ENCODE measurements at places on chromosomes 5 and 9.
A peak's percentile ranks its signal among the peaks of the same experiment; 100 is the strongest.

- DNase-seq = no peak
Measured at GRCh38 chr5:131378721-131379541, 115.1 kb downstream of the CDC42SE2 start.

DNA sequence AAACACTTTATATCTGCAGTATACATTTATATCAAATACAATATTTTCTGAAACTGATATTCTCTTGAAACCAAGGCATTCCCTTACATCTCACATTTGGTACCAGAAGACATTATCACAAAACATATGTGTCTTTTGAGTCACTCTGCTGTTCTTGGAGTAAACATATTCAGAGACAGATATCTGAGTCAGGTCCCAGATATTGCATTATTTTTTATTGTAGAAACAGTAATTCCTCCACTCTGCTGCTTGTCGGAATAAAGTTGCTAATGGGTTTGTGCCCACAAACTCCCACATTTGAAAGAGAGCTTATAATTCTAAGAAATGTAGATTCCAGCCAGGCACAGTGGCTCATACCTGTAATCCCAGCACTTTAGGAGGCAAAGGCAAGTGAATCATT lies 261.1 kb upstream of the DAPK1 start:
- DNase-seq = no peak

GRCh38 chr5:59597690-59598546 lies 295.6 kb downstream of the PDE4D start:
- no peak for DNase-seq

- peak; percentile 1 for DNase-seq
Measured at GRCh38 chr5:90054612-90055011, 354.9 kb downstream of the CETN3 start.

DNA sequence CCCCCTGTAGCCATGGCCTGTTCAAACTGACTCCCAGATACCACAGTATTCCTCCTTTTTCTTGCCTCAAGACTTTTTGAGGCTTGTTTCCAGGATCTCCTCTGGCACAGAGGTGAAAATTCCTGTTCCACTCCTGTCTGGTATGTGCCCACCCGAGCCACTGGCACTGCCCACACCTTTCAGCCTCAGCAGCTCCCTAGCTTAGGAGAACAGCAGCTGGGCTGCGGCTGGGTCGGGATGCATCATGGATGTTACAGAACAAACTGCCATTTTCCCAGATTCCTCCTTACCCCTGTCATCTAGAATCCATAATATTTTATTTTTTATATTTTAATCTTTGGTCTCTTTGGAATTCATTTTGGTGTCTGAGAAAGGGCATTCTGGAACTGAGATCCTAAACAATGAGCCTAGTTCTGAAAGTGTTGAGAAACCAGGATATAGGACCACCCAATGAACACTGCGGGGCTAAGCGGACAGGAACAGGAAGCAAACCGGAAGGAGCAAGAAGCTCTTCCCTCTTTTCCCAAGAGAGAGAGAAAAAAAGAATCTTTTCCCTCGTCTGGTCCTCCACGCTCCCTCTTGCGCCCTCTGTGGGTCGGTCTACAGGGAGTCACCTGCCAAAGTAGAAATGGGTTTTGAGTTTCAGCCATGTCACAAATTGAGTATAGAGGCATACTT lies 12.5 kb downstream of the OR2S2 start:
- DNase-seq = peak; percentile 89

DNA sequence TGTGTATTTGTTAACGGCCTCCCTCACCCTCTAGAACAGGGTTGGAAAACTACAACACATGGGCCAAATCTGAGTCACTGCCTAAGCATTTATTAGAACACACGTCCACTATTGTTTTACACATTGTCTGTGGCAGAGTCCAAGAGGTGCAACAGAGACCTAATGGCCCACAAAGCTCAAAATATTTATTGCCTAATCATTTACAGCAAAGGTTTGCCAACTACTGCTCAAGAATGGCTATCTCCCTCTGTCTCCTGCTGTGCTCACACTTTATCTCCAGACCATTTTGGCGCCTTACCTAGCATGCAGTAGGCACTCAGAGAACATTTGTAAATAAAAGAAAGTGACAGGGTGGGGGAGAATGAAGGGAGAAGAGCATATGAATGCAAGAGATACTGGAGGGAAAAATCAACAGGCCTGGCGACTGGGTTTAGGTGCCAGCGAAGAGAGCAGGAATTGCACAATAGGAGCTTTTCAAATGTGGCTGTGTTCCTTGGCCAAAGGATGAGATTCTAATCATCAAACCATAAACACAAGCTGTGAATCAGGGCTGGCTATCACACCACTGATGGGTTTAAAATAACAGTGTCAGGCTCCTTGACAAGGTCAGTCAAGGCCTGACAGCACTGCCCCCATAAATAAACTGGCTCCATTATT lies 80.3 kb downstream of the EPB41L4A start:
- peak; percentile 5 for DNase-seq

- DNase-seq = no peak
Measured at GRCh38 chr9:83724436-83724835, 16.7 kb upstream of the UBQLN1 start.

GRCh38 chr5:107300721-107301327 lies 369.9 kb downstream of the EFNA5 start:
- no peak for DNase-seq

DNA sequence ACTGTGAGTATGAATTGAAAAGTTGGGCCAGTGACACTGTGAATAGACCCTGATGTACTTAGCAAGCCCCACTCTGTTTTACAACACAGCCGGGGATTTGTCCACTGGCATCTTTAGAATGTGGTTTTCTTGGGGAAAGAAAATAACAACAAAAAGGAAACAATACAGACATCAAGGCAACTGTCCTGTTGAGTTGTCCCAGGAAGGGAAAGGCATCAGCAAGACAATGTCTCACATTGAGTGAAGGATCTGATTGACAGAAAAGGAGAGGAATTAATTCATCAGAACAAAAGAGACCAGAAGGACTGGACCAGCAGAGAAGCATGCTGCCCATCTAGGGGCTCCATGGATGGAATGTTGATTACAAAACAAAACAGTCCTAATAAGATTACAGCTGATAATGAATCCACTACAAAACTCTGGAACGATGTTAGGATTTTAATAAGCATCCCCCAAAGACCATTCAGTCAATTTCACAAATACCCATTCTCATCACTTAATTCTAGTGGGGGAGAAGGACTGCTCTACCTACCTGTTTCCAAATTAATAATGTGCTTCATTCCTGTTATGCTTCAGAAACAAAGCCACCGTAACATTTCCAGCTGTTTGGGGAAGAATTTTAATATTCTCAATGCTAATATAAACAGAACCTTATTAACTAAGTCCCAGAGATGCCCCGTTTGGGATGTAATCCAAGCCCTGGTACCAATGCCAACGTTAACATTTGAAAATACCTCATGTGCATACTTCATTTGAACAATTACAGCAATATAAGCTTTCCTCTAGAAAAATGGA lies 298.0 kb downstream of the SPOCK1 start:
- DNase-seq = no peak

DNA sequence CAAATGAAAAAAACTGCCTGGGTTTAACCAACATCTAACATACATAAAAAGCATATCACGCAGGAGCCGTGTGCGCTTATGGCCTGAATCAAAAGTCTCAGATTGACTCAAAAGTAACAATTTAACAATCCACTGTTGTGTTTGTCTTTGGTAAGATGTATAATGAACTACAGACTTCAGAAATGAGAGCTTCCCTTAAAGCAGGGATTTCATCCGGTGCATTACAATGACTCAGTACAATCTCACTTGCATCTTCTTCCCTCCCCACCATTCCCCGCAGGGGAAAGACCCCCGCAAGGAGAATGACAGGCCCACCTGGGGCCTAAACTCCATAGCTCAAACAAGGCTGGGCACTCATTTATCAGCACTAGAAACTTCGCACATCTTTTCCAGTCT lies 1.4 kb downstream of the ZFR start:
- peak; percentile 50 for DNase-seq

DNA sequence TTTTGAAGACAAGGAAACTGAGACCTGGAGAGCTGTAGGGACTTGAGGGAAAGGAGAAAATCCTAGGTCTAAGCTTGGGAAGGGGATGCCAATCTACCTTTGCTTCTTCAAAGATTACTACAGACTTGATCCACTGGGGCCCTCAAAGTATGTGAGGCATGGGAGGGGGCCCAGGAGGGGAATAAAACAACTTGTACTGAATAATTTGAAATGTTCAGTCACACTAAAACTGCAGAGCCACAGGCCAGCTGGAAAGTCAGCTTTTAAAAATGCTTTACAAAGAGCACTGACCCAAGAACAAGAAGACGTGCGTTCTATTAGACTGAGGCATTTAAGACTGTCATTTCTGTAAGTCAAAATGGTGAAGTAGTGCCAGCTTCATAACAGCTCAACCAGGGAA lies 13.6 kb downstream of the IL33 start:
- DNase-seq = no peak

DNA sequence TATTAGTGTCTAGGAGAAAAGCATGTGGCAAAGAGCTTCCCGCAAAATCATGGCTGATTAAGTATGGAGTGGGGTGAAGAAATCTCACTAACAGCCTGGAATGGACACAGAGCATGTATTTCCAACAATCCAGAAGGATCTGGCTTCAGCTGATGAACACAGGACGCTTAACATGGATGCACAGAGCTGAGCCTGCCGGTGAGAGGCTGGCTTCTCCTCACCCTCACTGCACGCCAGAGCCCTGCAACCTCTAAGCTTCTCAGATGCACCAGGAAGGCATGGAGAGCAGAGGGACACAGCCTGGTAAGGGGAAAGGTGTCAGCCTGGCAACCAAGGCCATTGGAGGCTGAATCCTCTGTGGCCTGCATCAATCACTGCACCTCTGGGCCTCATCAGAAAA lies 298.5 kb downstream of the TRIM32 start:
- no peak for DNase-seq

DNA sequence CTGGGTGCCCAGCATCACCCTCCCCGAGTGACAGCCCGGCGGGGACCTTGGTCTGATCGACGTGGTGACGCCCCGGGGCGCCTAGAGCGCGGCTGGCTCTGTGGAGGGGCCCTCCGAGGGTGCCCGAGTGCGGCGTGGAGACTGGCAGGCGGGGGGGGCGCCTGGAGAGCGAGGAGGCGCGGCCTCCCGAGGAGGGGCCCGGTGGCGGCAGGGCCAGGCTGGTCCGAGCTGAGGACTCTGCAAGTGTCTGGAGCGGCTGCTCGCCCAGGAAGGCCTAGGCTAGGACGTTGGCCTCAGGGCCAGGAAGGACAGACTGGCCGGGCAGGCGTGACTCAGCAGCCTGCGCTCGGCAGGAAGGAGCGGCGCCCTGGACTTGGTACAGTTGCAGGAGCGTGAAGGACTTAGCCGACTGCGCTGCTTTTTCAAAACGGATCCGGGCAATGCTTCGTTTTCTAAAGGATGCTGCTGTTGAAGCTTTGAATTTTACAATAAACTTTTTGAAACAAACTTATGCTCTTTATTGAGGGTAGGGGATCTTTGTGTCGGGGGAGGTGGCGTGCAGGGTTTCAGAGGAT lies 1.3 kb downstream of the GADD45G start:
- peak; percentile 78 for DNase-seq

DNA sequence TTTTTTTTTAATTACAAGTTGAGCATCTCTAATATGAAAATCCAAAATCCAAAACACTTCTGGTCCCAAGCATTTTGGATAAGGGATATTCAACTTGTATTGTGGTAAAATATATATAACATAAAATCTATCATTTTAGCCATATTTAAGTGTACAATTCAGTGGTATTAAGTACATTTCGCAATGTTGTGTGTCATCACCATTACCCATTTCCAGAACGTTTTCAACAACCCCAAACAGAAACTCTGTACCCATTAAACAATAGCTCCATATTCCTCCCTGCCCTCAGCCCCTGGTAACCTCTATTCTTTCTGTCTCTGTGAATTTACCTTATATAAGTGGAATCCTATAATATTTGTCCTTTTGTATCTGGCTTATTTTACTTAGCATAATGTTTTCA lies 24.9 kb downstream of the TICAM2 start:
- peak; percentile 28 for DNase-seq

- DNase-seq = no peak
Measured at GRCh38 chr5:137672001-137672400, 63.9 kb downstream of the KLHL3 start.

- DNase-seq = no peak
Measured at GRCh38 chr9:129558551-129559505, 62.1 kb downstream of the C9orf50 start.

- DNase-seq = peak; percentile 58
Measured at GRCh38 chr9:105881654-105882349, 187.5 kb downstream of the TMEM38B start.

- DNase-seq = no peak
Measured at GRCh38 chr5:168836603-168837231, 257.5 kb upstream of the PANK3 start.

- DNase-seq = no peak
Measured at GRCh38 chr9:74718709-74719108, 169.0 kb downstream of the TRPM6 start.

- DNase-seq = no peak
Measured at GRCh38 chr5:4348423-4348822, 752.8 kb downstream of the IRX1 start.

GRCh38 chr5:120236360-120236759 lies 227.7 kb upstream of the PRR16 start:
- no peak for DNase-seq

DNA sequence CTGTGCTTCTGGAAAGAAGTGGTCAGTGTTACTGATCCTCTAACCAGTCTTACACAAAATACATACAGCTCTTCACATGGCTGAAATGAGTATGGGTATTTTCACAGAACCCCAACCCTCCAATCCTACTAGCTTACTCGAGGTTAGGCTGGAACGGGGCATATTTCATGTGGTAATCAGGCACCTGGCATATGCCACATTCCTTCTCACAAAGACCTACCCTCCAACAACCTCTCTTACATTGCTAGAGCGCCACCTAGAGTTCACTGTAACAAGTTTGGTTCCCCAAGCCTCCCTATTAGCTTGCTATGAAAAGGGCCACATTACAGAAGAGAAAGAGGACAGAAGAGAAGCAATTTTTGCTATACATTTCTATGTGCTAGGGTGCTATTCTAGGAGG lies 597.3 kb downstream of the PRELID2 start:
- peak; percentile 72 for DNase-seq

- DNase-seq = peak; percentile 53
Measured at GRCh38 chr5:153445875-153446579, 44.4 kb upstream of the GRIA1 start.

DNA sequence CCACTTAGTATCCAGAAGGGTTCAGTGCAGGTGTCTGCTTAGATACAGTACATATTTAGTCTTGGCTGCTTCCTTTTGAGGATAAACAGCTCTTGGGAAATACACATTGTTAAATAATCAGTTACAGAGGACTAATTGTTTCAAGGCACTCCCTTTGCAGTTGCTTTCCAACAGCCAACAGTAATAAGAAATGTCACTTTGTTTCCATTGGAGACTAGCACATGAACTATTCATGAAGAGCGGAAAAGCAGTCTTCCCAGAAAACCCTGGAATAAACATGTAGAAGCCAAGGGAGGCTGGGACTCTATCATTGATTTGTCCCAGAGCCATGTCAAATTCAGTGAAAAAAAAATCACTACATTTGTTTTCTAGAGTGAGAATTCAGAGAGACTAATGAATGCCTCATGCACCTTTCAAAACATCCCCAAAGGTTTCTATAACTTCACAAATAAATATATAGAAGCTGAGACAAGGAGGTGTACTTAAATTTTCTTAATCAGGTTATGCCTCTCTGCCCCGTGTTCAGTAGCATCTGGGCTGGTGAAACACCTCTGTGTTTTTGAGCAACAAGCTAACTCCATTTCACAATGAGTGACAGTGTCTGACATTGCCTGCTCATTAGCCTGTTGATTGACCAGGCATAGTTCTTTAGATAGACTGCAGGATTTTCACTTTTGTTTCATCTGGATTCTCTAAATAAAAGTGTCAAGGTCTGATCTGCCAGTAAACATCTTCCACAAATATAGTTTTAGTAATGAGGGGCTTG lies 271.5 kb downstream of the ARRDC3 start:
- DNase-seq = no peak
